ENCODE measurements at places on chromosomes 5 and 9.

GRCh38 chr5:60488466-60489130 is 211.4 kb downstream of the DEPDC1B start:
- no peaks in the 10 kb centered on the region for H3K4me1 ChIP-seq
- DNase-seq: no peak
- no peaks in the 10 kb centered on the region for H3K27me3 ChIP-seq
- no peak overlapping the region for H3K4me3 ChIP-seq
- no peak overlapping the region for H3K27ac ChIP-seq
- H3K36me3 ChIP-seq: no peaks in the 10 kb centered on the region

- DNase-seq: no peak
- no peak overlapping the region for H3K27ac ChIP-seq
- H3K4me3 ChIP-seq: no peak overlapping the region
- peaks cover 1% of the 10 kb centered on the region for H3K4me1 ChIP-seq
- H3K36me3 ChIP-seq: no peaks in the 10 kb centered on the region
Observed at GRCh38 chr5:107290780-107291398, 379.8 kb downstream of the EFNA5 start.

DNA sequence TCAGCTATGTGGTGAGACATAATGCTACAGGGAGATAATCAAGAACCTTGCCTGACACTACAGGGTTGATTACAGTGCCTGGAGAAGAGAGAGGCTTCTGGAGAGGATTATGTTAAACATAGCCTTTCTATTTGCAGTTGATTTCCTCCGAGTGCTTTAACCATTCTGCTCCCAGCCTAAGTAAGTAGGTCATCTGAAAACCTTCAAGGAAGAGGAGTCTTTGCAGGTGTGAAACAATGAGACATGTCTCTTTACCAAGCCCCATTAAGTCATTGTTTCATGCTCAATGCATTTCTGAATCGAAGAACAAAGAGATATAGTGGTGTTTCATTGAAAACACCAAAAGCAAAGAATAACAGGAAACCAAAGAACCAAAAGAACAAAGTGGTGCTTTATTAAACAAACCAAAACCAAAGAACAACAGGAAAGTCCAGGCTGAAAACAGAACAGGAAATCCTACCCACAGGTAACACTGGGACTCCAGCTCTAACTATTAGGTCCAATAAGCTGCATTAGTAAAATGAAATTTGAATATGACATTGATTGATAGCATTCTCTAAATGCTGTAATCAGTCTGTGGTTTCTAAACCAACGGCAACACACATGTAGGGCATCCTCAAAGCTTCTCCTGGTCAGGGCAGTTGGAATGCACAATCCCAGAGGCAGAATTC is 113.3 kb upstream of the SPATA31D4 start:
- no peak overlapping the region for H3K4me3 ChIP-seq
- no peaks in the 10 kb centered on the region for H3K27me3 ChIP-seq
- peaks cover 12% of the 10 kb centered on the region for H3K4me1 ChIP-seq
- no peak overlapping the region for H3K27ac ChIP-seq
- no peaks in the 10 kb centered on the region for H3K36me3 ChIP-seq
- DNase-seq: no peak

GRCh38 chr9:116020801-116021200 is 132.8 kb upstream of the PAPPA start:
- H3K27me3 ChIP-seq: no peaks in the 10 kb centered on the region
- no peak overlapping the region for H3K27ac ChIP-seq
- H3K36me3 ChIP-seq: no peaks in the 10 kb centered on the region
- no peak for DNase-seq
- no peak overlapping the region for H3K4me3 ChIP-seq

DNA sequence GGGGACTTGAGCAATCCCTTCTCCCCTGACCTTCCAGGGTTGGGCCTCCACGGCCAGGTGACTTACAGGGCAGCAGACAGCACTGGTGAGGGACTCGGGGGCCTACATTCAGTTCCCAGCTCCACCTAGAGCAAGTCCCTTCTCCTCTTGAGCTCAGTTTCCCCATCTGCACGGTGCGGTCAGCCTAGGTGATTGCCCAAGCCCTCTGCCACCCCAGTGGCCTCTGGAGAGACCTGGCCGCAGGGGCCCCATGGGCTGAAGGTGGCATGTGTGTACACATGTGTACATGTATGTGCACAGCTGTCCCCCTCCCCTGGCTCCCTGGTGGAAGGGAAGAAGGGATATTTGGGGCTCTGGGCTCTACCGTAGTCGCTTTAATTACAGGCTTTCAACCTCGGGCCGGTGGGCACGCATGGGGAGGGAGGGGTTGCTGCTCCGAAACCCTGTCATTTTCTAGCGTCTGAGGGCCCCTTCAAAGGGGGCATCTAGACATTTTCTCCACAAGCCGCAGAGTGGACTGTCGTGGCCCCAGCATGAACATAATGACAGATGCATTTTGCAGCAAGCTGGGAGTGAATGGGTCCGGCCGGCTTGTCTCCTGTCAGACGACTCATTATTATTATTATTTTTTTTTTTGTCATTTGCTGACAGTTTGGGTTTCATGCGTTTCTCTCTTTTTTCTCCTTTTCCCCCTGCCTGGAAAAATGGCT is 44.0 kb downstream of the ASS1 start:
- no peak for DNase-seq
- no peaks in the 10 kb centered on the region for H3K4me1 ChIP-seq
- no peaks in the 10 kb centered on the region for H3K36me3 ChIP-seq
- peaks cover 54% of the 10 kb centered on the region for H3K27me3 ChIP-seq

DNA sequence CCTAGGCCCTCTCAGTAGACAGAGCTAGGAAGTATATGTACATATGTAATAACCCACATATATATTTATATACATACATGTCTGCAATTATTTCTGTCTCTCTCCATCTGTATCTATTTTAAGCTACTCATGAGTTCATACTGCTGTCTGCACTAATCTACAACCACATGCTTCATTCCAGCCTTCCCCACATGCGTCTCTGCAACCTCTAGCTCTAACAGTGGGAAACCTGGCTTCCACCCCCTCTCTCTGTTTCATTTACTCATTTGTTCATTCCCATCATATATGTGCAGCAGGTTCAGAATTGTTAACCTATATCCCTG is 23.3 kb downstream of the DCANP1 start:
- no peaks in the 10 kb centered on the region for H3K36me3 ChIP-seq
- DNase-seq: no peak
- H3K27ac ChIP-seq: no peak overlapping the region
- H3K4me1 ChIP-seq: no peaks in the 10 kb centered on the region
- H3K27me3 ChIP-seq: peaks cover 11% of the 10 kb centered on the region
- no peak overlapping the region for H3K4me3 ChIP-seq

GRCh38 chr9:99622679-99623078 is 199.0 kb upstream of the NR4A3 start:
- no peaks in the 10 kb centered on the region for H3K27me3 ChIP-seq
- no peak for DNase-seq
- H3K27ac ChIP-seq: no peak overlapping the region

- H3K27ac ChIP-seq: no peak overlapping the region
- no peaks in the 10 kb centered on the region for H3K4me1 ChIP-seq
- no peaks in the 10 kb centered on the region for H3K27me3 ChIP-seq
- H3K4me3 ChIP-seq: no peak overlapping the region
Observed at GRCh38 chr5:111973961-111974360, 217.0 kb upstream of the NREP start.

Measured in neuronal stem cell (in vitro differentiated cells).